ENCODE measurements at places on chromosomes 2 and 18.

GRCh38 chr2:9440058-9440727 is 16.7 kb downstream of the CPSF3 start:
- peak; percentile 78 for DNase-seq

DNA sequence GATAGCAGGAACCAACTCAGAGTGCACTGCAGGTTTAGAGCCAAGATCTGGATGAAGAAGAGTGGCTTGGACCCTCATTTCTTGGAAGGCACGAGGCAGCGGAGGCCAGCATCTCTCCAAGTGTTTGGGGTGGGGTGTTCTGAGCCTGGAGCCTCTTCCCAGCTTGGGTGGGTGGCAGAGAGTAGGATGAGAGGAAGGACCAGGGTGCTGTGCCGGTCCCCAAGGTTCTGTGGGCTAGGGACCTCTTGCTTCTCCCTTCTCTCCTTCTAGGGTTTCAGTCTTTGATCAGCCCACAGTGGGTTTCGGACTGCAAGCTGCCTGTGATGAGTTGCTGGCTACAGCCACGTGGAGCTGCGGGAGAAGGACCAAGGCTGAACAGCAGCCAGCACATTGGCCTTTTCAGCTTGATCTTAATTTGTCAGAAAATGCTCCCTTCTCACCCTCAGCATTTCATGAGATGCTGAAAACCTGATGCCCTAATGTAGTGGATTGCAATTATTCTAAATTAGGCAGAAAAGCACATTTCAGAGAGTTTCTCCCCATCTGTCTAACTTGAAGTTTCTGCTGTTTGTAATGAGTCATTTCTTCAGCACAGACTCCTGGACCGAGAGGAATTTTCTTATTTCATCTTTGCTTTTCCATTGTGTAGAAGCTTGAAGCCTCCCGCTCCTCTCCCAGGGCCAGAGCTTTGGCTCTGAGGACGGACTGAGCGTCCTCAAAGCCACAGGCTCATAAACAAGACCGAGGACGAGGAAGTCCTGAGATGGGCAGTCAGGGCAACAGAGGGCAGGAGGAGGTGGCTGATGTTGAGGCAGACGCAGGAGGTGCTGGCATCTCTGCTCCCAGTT is 99.1 kb upstream of the HDAC4 start:
- DNase-seq, result no peak

- DNase-seq, result no peak
These were observed 50.5 kb downstream of the RAB31 start for GRCh38 chr18:9758624-9759075.

DNA sequence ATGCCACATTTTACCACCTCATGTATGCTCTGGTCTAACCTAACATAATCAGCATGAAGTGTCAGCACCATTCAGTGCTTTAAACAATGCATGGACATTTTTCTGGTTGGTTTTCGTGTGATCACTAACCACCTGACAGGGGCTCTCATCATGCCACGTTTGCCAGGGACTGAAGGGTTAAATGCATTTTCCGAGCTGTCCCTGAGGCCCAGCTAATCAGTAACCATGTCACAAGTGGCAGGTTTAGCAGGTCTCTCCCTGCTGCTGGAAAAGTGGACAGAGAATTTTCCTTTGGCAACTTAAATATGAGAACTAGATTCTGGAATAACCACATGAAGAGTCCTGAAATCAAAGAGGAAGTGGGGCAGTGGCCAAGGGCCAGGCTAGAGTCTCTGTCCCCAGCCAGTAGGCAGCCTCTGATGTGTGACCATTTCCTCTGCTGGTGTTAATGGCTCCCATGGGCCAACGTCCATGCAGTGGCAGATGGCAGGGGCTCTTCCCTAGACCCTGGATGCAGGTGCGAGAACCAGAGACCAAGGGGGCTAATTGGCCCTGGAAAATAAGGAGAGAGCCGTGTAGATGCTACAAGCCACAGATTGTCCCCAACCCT is 69.5 kb downstream of the TPGS2 start:
- DNase-seq, result no peak

GRCh38 chr2:71348302-71348701 is 16.7 kb downstream of the ZNF638 start:
- peak; percentile 68 for DNase-seq

DNA sequence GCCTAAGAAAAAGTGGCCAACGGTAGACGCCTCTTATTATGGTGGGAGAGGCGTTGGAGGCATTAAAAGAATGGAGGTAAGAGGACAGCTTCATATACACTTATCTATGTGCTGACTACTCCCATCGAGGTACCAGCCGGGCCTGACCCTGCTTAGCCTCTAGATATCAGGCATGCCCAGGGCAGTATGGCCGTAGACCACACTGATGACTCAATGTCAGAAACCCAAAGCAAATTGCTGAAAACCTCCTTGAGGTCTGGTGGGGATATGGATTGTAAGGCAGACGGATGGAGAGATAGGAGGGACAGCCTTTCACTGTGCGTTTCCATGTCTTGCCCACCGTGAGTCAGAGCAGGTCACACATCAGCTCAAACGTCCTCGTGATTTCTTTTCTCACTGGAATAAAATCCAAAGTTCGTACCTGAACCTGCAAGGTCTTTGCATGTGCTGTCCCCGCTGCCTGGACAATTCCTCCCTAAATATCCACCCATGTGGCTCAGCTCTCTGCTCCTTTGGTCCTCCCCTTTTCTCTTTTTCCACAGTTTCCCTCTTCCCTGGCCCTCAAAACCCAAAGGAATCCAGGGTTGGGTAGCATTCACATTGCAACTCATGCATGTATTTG is 168.9 kb downstream of the ANTXR1 start:
- DNase-seq, result no peak

DNA sequence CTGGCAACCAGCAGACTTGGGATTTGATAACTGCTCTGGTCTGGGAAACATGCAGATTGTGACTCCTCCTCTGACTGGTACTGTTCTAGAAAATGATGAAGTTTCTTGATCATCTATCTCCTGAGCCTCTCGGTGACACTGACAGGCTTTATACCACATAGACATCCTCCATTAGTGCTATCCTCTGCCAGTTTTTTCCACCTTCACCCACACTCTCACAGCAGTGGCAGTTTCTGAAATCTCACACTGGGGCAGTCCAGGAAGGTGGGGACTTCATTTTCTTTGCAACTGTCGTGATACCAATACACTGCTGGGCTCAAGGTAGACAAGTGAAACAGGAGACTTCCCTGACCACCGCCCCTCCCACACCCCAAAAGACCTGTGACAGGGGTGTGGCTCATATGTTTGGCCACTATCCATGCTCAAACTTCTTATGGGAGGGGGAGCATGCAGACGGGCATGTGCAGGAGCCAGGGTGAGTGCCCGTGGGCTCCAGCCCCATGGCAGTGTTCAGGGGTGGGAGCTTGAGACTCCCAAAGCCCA is 66.3 kb upstream of the RMDN2 start:
- no peak for DNase-seq

- DNase-seq, result peak; percentile 54
These were observed 24.8 kb upstream of the EFEMP1 start for GRCh38 chr2:55948176-55948923.

GRCh38 chr2:43051338-43051737 is 175.1 kb downstream of the ZFP36L2 start:
- peak; percentile 61 for DNase-seq

- DNase-seq, result no peak
These were observed 69.6 kb downstream of the EML4 start for GRCh38 chr2:42238644-42239288.

GRCh38 chr2:108629417-108629816 is 89.9 kb upstream of the RANBP2 start:
- no peak for DNase-seq

GRCh38 chr2:237895544-237896506 is 36.4 kb downstream of the RAMP1 start:
- DNase-seq, result no peak

DNA sequence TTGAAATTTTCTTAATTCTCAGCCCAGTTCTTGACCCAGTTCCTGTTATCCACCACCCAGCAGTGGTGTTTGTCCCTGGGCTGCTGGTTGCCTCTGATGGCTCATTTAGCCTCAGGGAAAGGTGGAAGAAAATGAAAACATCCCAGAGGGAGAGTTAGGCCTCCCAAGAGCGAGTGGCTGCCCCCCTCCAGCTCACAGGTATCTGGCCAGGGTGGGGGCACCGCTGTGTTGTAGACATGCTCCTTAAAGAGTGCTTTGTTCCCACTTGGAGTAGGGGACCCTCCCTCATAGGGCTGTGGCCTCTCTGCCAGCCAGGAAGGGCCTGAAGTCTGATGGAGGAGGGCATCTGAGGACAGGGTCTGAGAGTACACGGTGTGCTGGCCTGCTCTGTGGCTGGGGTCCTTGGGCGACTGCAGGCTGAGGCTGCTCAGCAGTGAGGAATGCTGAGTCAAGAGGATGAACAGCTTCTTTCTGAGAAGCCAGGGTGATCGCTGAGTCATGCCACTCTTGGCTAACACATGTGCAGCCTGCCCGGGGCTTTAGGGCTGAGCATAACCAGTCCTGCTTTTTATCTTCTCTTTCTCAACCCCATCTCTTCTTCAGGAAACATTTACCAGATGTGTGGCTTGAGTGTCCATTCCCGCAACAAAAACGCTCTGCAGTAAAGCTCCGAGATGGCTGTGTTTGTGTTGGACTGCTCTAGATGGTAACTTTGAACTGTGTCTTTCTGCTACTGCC is 72.3 kb downstream of the IL1R2 start:
- peak; percentile 99 for DNase-seq

- peak; percentile 39 for DNase-seq
These were observed 84.1 kb upstream of the NABP1 start for GRCh38 chr2:191593622-191594385.

DNA sequence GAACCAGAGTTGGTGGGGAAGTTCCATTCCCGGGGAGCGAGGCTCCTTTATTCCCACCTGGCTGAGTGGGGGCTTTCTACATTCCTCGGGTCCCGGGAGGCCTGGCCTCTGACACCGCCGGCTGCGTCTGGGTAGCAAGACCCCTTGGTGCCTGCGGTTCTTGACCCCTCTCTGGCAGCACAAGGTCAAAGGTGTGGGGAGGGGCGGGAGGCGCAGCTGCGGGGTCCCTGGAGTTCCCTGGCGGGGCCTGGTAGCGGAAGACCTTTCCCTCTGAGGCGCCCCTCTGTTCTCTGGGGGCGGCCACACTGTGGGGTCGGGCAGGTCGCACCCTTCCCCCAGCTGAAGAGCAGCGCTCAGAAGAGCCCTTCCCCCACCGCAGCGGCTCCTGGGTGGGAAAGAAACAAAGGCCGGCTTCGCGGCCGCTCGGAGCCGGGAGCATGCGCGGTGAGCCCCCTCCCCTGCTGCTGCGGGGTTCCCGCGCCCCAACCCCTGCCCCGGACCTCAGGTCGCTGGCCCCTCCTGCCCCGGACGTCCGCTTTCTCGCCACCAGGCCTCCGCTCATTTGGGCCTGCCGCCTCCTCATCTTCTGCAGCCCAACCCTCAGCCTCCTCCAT is 146.3 kb downstream of the ANKRD44 start:
- DNase-seq, result peak; percentile 26

DNA sequence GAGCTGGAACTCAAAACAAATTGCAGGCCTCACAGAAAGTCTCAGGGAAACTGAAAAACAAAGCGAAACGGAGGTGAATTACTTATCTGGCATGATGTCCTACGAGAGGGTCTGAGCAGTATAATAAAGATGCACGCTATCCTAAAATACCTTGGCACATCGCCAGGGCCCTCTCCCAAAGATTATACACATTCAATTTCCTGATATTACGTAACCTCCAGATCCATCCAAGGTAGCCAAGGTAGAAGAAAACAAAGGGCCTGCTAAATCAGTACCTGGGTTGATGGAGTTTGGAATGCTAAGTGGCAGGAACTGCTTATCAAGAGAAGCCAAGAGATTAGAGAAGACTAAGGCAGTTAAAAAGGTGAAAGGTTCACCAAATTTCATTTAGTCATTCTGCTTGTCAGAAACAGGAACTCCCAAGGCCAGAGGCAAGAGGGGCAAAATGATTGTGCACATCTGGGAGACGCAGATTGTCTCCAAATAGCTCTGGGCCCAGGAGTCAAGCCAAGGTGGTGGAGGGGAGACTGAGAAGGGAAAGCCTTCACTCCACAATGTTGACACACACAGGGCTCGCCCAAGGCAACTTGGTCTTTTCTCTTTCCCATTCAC is 236.8 kb upstream of the ATP5MC3 start:
- no peak for DNase-seq

- peak; percentile 33 for DNase-seq
These were observed 23.7 kb downstream of the MARCHF7 start for GRCh38 chr2:159736048-159736447.

- peak; percentile 40 for DNase-seq
These were observed 4.7 kb downstream of the NRP2 start for GRCh38 chr2:205686783-205687640.

GRCh38 chr2:201257381-201257955 is 2.9 kb upstream of the CASP8 start:
- no peak for DNase-seq

- no peak for DNase-seq
These were observed 17.8 kb downstream of the RNF144A start for GRCh38 chr2:6934758-6935651.

- DNase-seq, result peak; percentile 80
These were observed 8.0 kb downstream of the GNLY start for GRCh38 chr2:85702172-85702571.

GRCh38 chr2:85018049-85018447 is 47.1 kb downstream of the KCMF1 start:
- DNase-seq, result peak; percentile 7

- DNase-seq, result peak; percentile 52
These were observed 11.2 kb upstream of the SPRED2 start for GRCh38 chr2:65443509-65444186.

GRCh38 chr2:3823748-3824147 is 120.4 kb downstream of the DCDC2C start:
- DNase-seq, result peak; percentile 39

DNA sequence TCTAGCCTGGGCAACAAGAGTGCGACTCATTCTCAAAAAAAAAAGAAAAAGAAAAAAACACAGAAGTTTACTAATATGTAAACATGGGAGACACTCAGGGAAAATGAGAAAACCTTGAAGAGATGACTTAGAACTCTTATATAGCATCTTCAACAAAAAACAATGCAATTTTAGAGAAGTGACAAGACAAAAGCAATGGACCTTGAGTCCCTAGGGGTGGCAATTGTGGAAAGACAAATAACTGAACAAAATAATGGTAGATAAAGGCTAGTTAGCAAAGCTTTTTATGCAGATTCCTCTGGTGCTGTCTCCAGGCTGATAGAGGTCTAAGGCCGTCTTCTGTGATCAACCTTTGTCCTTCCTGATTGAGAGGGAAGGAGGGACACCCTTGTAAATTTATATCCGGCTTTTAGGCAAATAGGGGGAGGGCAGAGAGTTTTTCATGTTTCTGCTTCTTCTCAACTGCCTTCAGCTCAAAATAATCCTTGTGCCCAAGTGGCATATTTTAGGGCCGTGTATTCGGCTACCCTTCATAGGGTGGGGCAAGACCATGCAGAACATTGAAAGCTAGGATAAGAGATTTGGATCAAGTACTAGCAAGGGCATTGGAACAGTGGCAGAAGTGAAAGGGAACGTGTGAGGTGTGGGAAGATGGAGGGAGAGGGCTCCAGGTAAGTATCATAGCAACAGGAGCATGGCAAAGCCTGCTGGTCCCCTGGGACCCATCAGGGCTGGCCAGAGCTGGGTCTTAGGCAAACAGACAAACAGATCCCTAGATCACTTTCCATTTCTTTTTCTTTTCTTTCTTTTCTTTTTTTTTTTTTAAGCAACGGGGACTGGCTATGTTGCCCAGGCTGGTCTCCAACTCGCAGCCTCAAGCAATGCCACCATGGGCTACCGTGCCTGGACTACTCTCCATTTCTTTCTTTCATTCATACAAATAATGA is 116.2 kb upstream of the STPG4 start:
- no peak for DNase-seq
